ENCODE measurements at places on chromosomes 5 and 9.

- no peak for DNase-seq
Observed at GRCh38 chr5:95712347-95712958, 18.7 kb upstream of the RHOBTB3 start.

GRCh38 chr5:132489051-132489770, 1.4 kb downstream of the IRF1 start:
- no peak for DNase-seq

DNA sequence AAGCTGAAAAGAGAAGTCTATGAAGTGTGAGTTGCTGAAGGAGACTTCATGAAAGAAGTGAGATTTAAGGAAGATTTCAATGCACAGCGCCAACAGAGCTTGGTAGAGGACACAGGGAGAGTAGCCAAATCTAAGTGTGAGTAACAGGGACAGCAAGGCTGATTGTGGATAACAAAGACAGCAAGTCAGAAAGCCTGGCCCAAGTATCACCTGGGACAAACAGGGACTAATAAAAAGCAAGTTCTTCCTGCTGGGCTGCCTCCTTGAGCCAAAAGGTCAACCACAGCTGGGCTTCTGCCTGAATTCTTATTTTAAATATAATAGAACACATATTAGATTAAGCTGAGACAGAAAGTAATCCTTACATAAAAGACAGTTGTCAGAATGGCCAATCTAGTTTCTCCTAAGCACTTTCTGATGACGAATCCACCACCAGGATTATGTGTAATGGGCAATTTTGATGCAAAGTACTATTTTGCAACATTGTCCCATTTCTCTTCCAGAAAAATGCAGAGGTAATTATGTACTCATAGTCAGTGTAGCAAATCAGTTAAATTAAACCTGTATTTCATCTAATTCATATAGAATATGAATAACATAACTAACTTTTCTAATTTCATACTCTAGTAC, 73.8 kb downstream of the MAPKAP1 start:
- no peak for DNase-seq

- DNase-seq: no peak
Observed at GRCh38 chr5:67010684-67011409, 185.8 kb downstream of the CD180 start.

GRCh38 chr9:18707061-18707461, 233.1 kb downstream of the ADAMTSL1 start:
- no peak for DNase-seq

GRCh38 chr9:21803649-21804048, 1.2 kb downstream of the MTAP start:
- DNase-seq: no peak

DNA sequence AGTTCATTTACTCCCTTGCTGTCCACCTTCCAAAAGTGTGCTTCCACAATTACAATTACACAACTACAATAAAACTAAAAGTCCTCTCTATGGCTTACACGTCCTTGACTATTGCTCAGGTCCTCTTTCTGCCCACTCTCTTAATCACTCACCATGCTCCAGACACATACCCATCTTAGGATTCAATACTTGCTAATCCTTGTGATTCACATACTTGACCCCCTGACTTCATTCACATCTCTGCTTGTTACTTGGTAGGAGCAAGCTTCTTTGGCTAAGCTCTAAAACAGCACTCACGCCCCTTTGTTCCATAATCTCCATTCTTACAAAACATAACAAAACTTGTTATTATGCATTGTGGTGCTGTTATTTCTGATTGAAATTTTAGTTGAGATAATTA, 215.8 kb downstream of the EDIL3 start:
- no peak for DNase-seq

DNA sequence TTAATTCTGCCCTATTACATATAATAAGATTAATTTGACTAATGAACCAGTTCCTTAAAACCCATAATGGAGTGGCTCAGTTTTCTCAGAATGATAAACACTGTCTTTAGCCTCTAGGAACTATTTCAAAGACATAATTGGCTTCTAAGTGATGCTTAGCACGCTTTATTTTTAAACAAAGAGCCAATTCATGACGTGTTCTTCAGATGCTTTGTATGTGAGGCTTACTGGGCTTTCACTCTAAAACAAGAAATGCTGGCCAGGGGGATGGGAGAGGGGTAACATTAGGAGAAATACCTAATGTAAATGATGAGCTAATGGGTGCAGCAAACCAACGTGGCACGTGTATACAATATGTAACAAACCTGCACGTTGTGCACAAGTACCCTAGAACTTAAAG, 7.6 kb upstream of the SFXN1 start:
- DNase-seq: no peak

DNA sequence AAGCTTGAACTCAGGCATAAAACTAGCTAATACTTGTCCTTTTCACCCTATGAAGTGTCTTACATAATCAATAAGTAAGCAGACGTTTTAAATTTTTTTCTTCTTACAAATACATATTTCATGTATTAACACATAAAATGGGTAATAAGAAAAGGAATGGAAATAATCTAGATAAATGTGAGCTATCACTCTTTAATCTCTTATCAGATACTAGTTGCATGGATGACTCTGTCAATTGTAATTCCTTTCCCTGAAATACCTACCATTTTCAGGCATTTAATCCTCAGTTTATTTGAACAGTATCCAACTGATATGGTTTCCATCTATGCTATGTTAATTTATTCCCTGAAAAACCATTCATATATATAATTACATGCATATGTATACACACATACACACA, 166.0 kb upstream of the RGS7BP start:
- no peak for DNase-seq

DNA sequence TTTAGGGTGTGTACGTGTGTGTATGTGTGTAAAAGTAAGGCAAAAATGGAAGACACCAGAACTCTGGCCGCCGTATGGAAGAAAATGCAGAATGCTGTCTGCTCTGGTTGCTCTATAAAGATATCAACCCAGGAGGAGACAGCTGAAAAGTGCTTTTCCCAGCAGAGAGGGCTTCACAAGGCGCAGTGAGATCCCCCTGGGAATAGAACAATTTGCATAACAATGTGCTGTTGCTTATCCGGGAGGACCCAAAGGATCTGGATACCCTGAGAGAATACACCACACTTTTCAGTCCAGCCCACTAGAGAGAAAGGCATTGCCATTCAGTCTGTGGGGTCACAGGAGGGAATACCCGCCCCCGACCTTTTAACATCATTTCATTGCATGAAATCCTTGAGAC, 230.6 kb downstream of the EBF1 start:
- DNase-seq: no peak

DNA sequence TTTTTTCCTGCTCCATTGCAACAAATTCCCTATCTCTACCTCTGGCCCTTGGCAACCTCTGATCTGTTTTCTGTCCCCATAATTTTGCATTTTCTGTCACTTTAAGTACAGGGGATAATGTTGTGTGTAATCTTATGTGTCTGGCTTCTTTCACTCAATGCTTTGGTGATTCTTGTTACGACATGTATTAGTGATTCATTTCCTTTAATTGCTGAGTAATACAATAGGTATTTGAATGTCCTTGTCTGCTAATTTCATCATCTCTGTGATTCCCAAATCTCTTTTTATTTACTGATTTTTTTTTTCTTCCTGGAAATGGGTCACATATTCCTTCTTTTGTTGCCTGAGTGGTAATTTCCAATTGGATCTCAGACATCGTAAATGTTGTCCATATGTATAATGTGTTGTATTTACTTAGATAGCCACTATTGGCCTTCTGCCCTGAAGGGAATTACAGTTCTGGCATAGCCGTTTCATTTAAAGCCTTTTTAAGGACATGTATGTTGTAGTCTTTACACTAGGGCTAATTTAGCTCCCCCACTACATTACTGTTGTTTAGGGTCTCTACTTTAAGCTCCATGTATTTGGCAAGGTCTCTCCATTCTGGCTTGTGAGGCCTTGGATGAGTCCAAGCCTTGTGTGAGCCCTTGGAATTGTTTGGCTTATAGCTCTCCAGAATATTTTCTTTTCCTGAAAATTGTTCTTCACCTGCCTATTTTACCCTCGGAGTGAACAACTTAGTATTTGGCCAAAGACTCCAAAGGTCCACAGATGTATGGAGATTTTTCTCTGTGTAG, 683.8 kb downstream of the LRRC70 start:
- no peak for DNase-seq

DNA sequence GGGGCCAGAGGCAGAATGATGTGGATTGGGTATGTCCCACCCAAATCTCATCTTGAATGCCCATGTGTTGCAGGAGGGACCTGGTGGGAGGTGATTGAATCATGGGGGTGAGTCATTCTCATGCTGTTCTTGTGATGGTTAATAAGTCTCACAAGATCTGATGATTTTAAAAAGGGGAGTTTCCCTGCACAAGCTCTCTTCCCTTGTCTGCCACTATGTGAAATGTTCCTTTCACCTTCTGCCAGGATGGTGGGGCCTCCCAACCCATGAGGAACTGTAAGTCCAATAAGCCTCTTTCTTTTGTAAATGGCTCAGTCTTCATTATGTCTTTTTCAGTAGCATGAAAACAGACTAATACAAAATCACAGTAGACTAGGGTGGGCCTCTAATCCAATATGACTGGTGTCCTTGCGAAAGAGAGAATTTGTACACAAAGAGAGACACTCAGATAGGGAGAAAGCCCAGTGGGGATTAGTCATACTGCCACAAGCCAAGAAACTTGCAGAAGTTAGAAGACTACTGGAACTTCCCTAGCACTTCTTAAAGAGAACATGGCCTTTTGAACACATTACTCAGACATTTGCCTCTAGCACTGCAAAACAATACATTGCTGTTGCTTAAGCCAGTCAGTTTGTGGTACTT, 68.4 kb downstream of the ANXA1 start:
- DNase-seq: peak; percentile 5

GRCh38 chr5:149694007-149694406, 36.1 kb upstream of the PPARGC1B start:
- no peak for DNase-seq

DNA sequence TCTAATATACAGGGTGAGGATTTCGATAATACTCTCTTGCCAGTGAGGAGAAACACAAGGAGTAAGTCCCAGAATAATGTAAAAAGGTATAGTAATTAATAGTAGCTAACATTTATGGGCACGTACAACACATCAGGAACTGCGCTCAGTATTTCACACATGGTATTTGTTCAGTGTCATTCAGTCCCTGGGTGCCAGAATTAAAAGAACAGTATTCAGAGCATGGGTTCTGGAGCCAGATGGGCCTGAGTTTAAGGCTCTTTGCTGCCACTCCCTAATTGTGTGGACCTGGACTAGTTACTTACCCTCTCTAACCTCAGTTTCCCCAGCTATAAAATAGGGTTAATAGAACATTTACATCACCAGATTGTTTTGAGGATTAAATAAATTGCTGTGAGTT, 16.3 kb downstream of the OSTF1 start:
- no peak for DNase-seq

GRCh38 chr9:92483627-92484545, 1.6 kb upstream of the ASPN start:
- no peak for DNase-seq

DNA sequence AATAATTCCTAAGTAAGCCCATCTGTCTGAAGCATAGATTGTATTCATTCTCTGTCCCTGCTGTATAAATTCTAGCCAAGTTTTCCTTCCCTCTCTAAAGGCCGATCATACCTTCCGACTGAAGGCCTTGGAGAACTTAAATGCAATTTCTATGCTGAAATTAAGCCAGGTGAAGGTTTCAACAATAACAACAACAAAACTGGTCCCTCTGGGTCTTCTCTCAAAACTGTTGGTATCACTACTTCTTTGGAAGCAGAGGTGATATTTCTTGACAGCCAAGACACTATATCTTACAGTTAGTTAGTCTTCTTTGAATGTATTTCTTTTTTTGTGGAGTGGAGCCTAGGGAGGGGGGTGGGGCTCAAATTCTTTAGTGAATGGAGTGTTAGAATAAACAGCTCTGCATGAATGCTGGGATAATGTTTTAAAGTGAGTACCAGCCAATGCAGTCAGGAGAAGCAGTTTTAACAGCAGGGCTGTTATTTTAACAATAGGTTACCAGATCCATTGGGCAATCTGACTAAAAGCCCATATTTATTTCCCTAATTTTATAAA, 508.9 kb downstream of the EBF1 start:
- no peak for DNase-seq

DNA sequence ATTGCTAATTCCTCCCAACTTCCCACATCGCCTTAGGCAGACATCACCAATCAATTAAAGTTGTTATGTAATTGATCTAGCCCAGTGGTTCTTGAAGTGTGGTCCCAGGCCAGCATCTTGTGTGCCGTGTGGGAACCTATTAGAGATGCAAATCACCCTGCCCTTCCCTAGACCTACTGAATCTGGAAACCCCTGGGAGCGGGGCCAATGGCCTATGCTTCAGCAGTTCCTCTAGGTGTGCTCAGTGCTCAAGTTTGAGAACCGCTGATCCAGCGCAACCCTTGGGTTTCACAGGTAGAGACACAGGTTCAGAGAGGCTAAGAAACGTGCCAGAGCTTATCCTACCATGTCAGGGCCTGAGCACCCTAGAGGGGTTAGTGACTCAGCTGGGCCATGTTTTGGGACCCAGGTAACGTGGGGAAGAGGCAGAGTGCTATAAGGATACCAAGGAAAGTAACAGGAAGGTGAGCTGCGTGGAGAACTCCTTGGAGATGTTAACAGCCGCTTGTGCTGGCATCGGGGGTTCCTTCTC, 4.4 kb downstream of the SLC34A1 start:
- DNase-seq: no peak

DNA sequence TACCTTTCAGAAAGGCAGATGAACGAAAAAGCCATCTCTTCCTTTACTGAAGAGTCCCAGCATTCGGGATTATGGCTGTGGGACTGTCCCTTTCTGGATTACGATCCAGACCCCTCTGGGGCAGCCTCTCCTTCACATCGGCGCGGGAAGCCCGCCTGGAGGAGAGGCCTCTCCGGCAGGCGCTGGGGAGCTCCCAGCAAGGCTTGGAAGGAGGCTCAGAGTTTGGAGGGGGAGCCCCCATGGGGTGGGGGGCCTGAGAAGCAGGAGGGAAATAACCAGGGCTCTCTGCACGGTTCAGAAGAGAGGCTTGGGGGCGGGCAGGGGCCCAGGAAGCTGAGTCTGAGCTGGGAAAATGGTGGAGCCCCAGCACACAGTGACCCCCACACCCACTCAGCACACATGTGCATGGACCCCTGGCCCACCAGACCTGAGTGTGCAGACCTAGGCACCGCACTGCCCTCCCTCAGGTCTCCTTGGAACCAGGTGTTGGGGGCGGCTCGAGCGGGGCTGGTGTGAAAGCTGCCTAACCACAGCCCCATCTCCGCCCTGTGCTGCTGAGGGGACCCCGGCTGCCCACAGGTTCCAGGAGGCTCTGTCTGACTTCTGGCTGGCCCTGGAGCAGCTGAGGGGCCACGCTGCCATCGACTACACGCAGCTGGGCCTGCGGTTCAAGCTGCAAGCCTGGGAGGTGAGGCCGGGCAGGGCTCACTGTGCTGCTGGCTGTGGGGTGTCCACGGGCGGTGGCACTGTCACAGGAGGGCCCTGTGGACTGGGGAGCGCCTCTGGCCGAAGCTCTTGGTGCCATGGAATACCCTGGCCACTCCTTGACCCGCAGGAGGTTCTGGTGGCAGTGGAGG, 4.5 kb downstream of the NOXA1 start:
- no peak for DNase-seq

GRCh38 chr9:93125331-93125894, 8.6 kb downstream of the NINJ1 start:
- no peak for DNase-seq

Data from stimulated activated CD4-positive, alpha-beta T cell treated with anti-CD3 and anti-CD28 coated beads, Interleukin-2, amount 100 ng/mL, for 4 hours (primary cell).